Keratinocyte (primary cell): ENCODE measurements at places on chromosomes 7 and 10. TPM values are rescaled to one million over a fixed set of nuclear protein-coding genes. Genes with fewer than 3 reads are reported as not detected.

The AGR2 gene
- 1.5 to 2.4 TPM (median 2.3 TPM) in 3 replicates for polyA plus RNA-seq

The NME8 gene
- not detected in 3 replicates for polyA plus RNA-seq

The UNC5B gene
- 0.96 to 3.1 TPM (median 1.1 TPM) in 3 replicates for polyA plus RNA-seq

DNA sequence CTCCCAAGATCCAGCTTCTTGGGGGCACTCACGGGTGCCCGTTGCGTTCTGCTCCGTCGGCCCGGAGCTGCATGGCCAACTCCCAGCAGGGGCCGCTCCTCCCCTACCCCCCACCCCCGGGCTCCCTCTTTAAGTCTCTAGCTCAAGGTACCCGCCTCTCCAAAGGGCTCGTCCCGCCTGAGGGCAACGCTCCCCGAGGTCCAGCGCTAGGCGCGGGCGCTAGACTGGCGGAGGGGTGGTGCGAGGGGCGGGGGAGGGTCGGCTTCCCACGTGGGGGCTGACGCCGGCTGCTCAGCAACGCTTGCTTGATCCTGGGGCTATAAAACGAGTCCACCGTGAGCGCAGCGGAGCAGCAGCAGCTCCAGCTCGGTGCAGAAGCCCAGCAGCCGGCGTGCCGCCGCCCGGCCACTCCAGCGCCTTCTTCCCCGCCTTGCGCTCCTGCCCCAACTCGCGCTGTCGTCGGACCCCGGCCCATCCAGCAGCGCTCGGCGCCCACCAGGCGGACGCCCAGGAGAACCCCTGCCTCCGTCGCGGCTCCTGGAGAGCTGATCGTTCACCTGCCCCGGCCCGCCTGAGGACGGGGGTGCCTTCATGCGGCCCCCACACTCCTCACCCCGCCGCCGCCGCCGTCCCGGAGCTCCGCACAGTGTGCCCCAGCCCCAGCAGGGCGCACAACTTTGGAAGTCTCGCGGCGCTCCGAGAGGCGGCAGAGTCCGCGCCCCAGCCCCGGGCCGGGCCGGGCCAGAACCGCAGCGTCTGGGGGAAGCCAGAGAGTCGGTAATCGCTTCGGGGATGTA lies at the start of gene ADRA2A:
TSS of gene ADRA2A (plus strand) at position 348 of the 797 bp plus-strand sequence. CDS start 968 bp downstream, outside the sequence.
- DNase-seq, result no peak

- no peak for DNase-seq
Measured at GRCh38 chr10:77970869-77971803, 44.6 kb upstream of the DLG5 start.

GRCh38 chr10:3363311-3364045 lies 190.9 kb upstream of the PITRM1 start:
- no peak for DNase-seq

The IFIT1B gene
- polyA plus RNA-seq, result not detected in 3 replicates

DNA sequence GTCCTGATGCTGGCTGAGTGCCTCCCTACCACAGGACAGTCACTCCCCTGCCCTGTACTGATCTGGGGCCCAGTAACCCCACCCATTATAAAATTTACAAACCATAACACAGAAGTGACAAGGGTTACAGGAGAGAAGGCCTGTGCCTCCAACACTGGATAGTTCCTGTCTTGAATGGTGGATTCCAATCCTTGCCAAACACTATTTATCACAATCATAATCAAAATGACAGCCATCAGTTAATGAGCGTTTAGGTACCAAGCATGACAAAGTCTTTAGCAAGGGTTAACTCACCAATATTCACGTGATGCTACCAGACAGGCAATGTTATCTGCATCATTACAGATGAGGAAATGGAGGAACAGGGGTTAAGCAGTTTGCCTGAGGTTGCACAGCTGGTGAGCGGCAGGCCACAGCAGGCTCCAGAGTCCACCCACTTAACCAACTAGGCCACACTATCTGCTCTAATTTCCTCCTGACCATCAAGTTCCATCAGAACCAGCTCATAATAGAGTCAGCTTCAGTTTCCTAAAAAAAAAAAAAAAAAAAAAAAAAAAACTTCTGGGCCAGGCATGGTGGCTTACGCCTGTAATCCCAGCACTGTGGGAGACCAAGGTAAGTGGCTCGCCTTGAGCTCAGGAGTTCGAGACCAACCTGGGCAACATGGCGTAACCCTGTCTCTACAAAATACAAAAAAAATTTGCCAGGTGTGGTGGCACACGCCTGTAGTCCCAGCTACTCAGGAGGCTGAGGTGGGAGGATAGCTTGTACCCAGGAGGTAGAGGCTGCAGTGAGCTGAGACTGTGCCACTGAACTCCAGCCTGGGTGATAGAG lies 14.2 kb downstream of the PDLIM1 start:
- DNase-seq, result no peak

DNA sequence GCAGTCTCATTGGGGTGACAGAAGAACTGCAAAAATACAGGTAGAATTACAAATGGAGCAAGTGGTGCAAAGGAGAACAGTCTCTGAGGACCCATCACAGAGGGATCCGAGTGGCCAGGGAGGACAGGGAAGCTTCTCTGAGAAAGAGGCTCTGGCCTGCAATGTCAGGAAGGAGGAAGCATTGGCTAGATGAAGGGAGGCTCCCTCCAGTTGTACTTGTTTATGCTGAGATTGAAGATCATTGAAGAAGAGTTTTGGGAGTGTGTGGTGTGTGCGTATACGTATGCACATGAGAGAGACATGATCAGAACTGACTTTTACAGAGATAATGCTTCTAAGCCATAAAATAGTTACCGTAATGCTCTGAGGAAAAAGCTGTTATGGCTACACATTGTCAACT lies 274.7 kb upstream of the FZD8 start:
- no peak for DNase-seq

The OR2A5 gene
- not detected in 3 replicates for polyA plus RNA-seq

DNA sequence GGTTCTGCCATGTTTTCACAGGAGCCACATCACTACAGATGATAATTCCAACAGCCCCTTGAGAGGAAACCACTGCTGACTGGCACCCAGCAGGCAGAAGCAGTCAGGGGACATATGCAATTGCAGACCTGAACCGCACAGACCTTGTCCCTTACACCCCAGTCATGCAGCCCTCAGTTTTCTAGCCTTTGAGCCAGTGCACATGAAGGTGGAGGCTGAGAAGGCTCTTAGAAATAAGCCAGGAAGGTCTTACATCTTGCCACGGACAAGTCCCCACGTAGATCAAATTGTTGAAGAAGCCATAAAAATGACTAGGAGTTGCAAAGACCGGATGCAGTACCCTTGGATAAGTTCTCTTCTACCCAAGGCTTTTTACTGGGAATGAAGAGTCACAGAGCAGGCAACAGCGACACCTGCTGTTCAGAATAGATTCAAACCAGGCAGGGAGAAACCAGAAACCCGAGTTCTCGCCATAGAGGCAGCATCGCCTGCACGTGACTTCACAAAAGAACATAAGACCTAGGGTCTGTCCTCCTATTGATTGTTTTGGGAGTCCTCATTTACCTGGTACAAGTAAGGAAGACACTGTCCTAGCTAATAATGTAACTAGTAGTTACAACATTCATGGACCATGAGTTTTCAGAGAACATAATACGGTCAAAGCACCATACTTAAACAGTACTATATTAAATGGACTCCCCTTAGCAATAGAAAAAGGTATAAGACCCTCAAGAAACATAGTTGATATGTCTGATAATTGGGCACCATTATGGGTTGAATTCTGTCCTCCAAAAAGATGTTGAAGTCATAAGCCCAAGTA lies 11.1 kb downstream of the STEAP1B start:
- DNase-seq, result peak; percentile 7

DNA sequence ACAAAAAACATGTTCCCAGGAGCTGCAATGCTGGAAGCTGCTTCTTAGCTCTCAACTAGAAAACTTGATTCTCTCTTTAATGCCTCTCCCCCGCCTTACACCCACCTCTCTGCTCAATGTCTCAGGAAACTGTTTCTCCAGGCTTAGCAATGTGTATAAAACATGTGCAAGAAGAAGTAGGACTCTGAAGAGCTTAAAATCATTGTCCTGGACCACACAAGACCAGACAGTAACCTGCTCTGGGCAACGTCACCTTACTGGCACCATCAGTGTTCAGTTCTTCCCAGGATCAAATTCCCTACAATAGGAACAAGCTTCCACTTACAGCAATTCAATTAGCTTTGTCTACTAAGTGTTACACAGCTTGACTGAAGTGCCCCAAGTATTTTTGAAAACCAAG lies 104.9 kb downstream of the RAPGEF5 start:
- no peak for DNase-seq

The ZNF239 gene
- 1.1 TPM in 3 replicates for polyA plus RNA-seq

DNA sequence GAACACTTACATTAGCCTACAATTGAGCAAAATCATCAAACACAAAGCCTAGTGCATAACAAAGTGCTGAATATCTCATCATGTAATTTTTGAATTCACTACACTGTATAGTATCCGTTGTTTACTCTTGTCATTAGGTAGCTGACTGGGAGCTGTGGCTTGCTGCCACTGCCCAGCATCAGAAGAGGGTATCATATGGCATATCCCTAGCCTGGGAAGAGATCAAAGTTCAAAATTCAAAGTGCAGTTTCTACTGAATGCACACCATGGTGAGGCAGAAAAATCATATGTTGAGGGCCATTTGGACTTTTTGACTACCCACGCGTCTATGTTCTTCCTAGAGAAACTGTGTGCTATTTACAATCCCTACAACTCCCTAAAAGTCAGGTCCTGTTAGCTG lies 7.5 kb upstream of the ZC3HAV1 start:
- no peak for DNase-seq

DNA sequence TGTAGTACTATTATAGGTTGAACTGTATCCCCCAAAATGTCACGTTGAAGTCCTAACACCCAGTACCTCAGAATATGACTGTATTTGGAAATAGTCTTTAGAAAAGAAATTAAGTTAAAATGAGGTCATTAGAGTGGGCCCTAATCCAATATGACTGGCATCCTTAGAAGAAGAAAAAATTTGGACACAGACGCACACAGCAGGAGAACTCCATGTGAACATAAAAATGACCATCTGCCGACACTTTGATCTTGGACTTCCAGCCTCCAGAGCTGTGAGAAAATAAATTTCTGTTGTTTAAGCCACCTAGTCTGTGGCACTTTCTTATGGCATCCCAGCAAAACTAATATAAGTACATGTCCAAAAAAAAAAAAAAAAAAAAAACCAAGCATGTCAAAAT lies 225.8 kb downstream of the PARD3 start:
- no peak for DNase-seq

The FLNC gene
- 0.03 to 0.15 TPM (median 0.06 TPM) in 3 replicates for polyA plus RNA-seq

The TMEM72 gene
- not detected in 3 replicates for polyA plus RNA-seq
